ENCODE measurements at places on chromosomes 11 and 22. TPM values are rescaled to one million over a fixed set of nuclear protein-coding genes. Genes with fewer than 3 reads are reported as not detected.

GRCh38 chr11:33182246-33182878, 21.1 kb upstream of the CSTF3 start:
- no peak for DNase-seq

GRCh38 chr11:27061461-27061821, 20.8 kb downstream of the BBOX1 start:
- DNase-seq = no peak

RBMXL2 gene
- total RNA-seq = not detected

PLEKHA7 gene
- total RNA-seq = 0.05 TPM

EHF gene
- total RNA-seq = not detected

- DNase-seq = no peak
Measured at GRCh38 chr22:22926370-22927195, 39.0 kb downstream of the IGLL5 start.

GRCh38 chr11:78732246-78732645, 157.6 kb upstream of the NARS2 start:
- DNase-seq = no peak

DDX25 gene
- total RNA-seq = not detected

DNA sequence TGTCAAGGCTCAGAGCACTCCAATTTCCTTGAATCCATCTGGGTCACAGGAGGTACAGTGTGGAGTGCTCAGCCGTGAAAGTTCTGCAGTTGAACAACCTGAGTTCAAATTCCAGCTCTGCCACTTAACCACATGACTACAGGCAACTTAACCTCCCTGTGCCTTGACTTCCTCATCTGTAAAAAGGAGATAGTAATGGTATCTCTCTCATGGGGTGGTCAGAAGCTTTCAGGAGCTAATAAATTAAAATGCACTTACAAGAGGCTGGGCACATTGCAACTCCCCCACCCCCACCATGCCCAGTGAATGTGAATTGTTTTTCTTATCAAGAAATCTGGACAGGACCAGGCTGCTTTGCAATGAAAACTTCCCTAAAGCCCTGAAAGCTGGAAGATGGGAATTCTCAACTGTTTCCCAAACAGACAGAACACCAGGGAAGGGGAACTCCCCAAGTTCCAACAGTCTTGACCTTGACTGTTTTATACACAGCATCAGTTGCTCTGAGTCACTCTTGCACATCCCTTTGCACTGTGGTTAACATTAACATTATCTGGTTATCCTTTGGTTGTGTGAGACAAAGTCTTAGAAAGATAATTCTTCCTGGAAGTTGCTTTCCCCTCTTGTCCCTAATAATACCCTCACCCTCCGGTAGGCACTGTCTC, 137.0 kb downstream of the SLC1A2 start:
- DNase-seq = peak; percentile 64

MS4A6E gene
- total RNA-seq = not detected

- no peak for DNase-seq
Measured at GRCh38 chr22:34281738-34282137, 361.5 kb upstream of the LARGE1 start.

DNA sequence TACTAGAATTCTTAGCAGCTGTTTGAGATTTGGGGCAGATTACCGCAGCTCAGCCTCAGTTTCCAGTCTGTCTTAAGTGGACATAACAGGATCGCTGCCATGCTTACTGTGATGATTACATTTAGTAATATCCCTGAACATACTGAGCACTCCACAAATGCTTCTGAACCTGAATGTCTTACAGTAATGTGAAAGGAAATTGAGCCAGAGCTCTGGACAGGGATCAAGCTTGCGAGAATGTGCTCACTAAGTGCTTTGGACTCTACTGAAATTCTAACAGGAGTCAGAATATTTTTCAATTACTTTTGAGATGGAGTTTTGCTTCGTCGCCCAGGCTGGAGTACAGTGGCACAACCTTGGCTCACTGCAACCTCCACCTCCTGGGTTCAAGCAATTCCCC, 118.6 kb upstream of the RASSF10 start:
- DNase-seq = no peak

GRCh38 chr22:31556627-31557203, 60.4 kb downstream of the SFI1 start:
- peak; percentile 45 for DNase-seq

All from HFFc6 (cell line).